Suppressor macrophage (primary cell): ENCODE measurements at places on chromosomes 7 and 10.

DNA sequence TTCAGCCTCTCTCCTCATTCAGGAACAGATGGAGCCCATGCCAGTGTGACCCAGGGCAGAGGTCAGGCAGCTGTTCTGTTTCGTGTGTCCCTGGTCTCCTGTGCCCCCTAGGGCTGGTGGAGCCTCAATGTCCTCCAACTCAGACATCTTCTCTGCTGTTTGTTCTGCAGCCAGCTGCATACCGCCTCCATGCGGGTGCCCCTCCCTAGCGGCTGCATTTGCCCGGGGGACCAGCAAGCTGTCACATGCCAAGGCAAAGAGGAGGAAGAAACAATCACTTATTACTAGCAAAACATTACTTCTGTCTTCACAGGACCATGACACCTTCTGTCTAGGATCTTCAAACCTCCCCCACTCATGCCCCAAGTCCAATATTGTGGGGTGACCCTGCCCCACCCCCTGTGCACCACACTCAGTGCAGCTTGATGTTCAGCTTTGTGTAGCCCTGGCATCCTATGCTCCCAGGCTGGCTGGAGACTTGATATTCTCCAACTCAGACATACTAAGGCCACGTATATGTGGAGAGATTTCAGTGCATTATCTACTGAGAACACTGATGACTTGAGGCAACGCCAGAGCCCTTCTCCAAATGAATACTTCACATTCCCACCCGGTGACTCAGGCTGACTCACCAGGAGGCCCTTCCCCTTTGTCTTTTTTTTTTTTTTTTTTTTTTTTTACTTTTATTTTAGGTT, 188.9 kb downstream of the SKIDA1 start:
- peak; percentile 43 for DNase-seq

DNA sequence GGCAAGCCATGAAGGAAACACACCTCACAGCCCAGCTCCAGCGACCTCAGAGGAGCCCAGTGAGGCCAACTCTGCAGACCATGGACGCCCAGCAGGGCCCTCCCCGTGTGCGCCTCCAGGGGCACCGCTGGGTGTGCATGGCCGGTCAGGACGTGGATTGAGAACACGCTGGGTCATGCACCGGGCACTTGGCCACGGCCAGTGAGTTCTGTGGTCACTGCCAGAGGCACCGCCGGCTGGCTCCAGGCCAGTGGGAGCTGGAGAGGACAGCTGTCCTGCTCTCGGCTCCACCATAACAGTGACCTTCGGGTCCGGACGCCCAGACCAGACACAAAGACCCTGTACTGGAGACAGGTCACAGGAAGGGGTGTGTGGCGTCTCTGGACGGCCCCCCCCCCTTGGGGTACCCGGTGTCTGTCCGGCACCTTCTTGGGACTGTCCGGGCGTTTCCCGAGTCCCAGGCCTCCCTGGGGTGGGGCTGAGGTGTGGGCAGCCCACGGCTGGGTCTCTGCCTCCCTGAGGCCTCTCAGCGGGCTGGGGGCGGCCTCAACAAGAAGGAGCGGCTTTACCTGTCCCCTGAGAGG, 50.4 kb upstream of the NKX6-2 start:
- DNase-seq, result no peak

GRCh38 chr7:133993547-133993946, 133.6 kb upstream of the LRGUK start:
- no peak for DNase-seq

GRCh38 chr10:104349623-104350126, 4.0 kb upstream of the CFAP58 start:
- peak; percentile 63 for DNase-seq

DNA sequence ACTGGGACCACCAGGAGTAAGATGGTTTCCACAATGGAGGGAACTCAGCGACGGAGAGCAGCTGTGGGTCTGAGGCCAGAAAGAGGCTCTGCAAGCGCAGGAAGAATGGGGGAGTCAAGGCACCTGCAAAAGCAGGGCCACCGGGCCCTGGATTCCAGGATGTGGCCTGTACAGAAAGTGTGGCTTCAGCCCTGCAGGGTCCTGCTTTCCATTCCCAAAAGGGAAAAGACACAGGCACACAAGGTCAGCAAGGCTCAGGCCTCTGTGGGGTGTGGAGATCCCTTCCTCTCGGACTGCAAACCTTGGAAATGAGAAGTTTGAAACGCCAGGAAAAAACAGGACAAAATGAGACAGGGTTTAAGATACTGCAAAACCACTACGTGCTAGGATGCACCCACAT, 232.5 kb downstream of the TNS3 start:
- DNase-seq, result no peak

- DNase-seq, result no peak
These were observed 42.6 kb upstream of the HECTD2 start for GRCh38 chr10:91367558-91367957.

DNA sequence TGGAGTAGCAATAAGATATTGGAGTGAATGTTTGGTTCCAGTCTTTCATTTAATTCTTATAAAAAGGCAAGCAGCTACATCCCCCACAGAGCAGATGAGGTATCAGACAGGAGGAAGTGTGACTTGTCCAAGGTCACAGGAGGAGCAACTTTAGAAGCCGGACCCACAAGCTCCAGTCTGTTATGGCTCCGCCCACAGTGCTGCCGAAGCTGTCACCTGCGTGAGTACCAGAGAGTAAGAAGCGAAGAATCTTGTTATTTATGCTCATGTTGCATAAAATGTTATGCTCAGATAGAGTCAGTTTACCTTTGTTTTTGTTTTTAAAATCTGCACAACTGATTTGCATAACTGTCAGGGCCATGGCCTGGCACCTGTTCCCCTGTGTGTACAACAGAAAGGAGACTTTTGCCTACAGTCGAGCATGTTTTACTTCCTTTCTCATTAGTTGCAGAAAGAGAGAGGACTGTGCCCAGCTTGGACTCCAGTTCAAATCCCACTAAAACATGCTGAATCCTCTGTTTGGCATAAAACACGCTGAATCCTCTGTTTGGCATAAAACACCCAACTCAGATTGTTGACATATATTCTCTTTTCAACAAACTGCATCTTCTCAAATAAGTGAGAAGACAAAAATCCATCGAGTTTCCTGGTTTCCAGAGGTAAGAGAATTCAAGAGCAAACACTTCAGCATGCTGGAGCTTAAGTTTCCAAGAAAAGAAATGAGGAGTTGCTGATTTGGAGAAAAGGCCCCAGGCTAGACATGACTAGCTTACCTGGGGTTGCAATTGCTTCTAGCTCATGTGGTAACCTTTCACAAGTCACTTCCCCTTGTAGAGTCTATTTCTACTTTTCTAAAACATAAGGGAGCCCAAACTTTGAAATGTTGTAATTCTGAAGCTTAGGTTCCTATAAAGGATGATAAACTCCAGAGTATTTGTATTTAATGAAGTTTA, 409.8 kb upstream of the ZMIZ1 start:
- DNase-seq, result no peak

DNA sequence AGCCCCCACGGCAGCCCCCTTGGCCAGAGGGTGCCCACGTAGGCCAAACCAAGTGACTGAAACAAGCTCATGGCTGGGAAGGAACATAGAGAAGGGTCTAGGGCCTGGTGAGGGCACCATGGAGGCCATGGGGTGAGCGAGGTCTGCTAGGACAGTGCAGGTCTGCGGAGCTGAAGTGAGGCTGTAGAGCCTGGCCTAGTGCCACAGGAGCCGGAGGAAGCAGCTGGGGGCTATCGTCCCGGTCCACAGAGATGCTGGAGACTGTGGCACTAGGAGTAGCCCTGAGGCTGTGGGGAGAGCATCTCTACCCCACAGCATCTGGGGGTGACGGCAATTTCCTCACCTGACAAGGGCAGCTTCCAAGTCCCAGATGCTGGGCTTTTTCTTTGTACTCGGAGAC, 150.3 kb downstream of the ZNF22 start:
- no peak for DNase-seq

GRCh38 chr10:86018735-86019058, 347.9 kb downstream of the GRID1 start:
- no peak for DNase-seq

GRCh38 chr7:139860090-139860775, 31.2 kb downstream of the TBXAS1 start:
- DNase-seq, result peak; percentile 91

GRCh38 chr10:123074215-123074614, 61.6 kb upstream of the HMX3 start:
- no peak for DNase-seq

DNA sequence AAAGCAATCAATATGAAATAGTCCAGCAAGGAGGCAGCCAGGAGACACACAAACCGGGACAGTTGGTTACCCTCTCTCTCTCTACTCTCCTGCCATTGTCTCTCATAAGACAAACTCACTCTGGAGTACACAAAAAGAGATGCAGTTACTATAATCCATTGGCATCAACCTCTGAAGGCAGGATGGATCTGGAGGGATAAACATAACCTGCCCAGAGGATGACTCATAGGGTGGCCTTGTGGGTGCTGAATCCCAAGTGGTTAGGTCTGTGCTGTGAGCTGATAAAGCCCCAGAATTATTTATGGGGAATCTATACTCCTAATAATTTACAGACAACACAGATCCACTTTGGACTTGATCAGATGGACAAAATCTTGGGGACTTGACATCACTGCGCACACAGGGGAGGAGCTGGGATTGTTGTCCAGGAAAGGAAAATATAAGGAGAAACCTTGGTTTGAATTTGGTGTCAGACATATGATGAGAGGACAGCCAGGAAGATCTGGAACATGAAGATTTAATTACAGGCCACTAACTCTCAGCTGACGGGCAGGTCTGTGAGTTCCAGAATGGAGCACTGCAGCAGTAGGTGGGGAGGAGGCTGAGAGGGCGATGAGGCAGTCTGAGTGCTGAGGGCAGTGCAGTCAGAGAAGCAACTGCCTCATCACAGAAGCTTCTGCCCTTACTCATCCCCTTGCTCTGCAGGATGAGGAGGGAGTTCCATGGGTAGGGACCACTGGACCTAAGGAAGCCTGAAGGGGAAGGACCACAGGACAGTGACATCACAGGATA, 113.9 kb upstream of the PRSS58 start:
- DNase-seq, result no peak

DNA sequence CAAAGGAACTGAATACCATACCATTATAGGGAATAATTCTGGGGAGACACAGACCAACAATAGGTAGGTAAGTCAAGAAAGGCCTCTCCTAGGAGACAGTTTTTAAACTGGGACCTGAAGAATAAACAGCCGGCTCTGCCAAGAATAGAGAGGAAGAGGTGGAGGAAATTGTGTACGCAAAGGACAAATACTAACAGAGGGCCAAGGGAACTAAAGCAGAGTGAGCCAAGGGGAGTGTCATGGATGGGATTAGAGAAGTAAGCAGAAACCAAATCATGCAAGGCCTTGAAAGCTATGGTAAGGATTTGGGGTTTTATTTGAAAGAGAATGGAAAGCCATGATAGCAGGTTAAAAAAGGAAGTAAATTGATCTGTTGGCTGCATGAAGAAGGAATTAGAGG, 18.1 kb upstream of the ITGB8 start:
- DNase-seq, result peak; percentile 17

DNA sequence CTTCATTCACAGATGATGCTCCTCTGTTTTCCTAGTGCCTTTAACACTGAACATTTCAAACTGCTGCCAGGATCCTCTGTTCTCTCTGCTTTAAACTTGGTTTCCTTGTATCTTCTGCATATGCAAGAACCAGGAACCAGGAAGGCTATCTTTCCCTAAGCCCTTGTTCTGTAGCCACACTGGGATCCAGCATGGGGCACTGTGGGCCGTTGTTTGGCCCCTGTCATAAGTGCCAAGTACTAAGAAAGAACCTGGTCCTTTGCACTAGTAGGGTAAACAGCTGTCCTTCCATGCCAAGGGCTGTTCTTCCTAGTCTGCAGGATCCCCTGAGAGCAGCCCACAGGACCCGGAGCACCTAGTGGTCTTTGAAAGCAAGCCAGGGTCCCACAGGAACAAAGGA, 49.0 kb upstream of the TRIM8 start:
- no peak for DNase-seq

DNA sequence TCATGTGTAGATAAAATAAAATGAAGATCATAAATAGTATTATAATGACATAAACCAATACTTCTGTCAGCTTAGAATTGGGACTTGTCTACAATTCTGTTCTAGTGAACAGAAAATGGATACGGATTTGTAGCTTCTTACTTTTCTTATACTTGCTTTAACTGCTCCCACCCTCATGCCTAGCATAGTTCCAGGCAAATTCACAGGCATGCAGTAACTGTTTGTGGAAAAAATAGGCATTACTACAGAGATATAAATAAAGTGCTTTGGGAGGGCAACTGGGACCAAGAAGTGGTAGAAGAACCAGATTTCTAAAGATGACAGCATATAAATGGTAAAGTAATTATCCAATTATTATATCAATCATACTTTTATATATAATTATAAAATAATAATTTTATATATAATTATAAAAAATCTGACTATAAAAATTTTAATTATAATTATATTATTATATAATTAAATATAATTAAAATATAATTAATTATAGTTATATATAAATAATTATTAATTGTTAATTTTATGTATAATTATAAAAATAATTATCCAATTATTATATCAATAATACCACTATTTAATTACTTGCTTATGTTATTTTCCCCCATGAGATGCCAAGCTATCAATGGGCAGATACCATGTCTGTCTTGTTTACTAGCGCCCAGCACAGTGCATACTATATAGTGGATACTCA, 144.1 kb downstream of the NOC3L start:
- no peak for DNase-seq

DNA sequence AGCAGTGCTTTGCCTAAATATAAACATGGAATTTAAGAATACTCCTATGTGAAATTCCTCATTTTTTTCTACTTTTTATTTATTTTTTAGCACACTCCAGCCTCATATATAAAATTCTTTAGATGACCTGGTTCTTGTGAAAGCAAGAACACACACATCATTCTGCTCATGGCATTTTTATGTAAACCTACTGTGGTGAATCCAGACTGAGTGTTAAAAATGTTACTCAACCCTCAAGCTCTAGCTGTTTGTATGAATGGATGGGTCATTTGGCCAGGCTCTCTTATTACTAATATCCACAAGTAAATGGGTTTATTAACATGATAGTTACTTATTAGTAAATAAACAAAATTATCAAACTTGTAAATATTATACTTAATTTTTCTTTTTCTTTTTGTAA, 551.7 kb upstream of the LRRN3 start:
- DNase-seq, result no peak

DNA sequence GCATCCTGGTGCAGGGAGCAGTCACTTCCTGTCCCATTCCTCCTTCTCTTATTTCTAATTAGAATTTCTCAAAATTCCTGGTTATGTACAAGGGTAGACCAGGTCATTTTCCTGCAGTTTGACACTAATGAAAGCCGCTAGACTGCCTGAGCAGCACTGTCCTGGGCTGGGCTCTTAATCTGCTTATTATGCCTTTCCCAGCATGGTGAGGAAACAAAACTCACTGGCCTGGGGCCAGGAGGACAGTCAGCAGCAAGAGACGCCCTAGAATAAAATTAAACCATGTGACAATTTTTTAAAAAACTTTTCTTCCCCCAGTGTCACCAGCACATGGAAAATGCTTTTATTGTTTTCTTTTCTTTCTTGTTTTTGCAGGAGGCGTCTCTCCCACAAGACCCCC, 647.5 kb downstream of the TYW1 start:
- no peak for DNase-seq

- DNase-seq, result no peak
These were observed 705.5 kb downstream of the AUTS2 start for GRCh38 chr7:70303780-70304179.
